ENCODE measurements at places on chromosomes 4 and X. TPM values are rescaled to one million over a fixed set of nuclear protein-coding genes. Genes with fewer than 3 reads are reported as not detected.

Gene TCEAL6
- not detected for total RNA-seq

Gene LEF1
- total RNA-seq = 0.13 TPM

Gene TAF9B
- total RNA-seq = 46.8 TPM

Gene GAGE12H
- not detected for total RNA-seq

Gene CCDC158
- 0.68 TPM for total RNA-seq

Gene SPANXD
- total RNA-seq = not detected

Gene TRAPPC11
- total RNA-seq = 51.2 TPM

Gene TEC
- total RNA-seq = 0.37 TPM

Measured in aortic smooth muscle cell (primary cell).